Adrenal gland (tissue), 19 donors: ENCODE measurements at places on chromosomes 7 and 10. TPM values are rescaled to one million over a fixed set of nuclear protein-coding genes. Genes with fewer than 3 reads are reported as not detected.

AKR1D1 gene
- total RNA-seq, result not detected

A1CF gene
- total RNA-seq, result not detected

ZNF117 gene
- 45.2 TPM for total RNA-seq

DNA sequence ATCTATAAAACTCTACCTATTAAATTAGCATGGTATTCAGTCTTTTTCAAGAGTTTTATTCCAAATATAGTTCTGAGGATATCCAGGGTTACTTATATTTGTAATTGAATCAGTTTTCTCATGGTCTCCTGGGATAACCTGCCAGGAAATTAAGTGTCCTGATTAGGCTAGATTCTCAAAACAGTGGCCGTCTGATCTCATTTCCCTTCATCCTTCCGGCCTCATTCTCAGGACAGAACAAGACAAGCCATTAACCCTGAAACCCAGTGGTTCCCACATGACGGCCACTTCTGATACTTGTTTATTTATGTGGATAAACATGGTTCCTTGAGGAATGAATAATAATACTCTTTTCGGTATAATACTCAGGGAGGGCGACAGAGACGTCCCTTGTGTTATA is 417.6 kb upstream of the POT1 start:
- H3K27ac ChIP-seq, result no peak overlapping the region
- no peak overlapping the region for H3K4me3 ChIP-seq
- H3K27me3 ChIP-seq, result no peaks in the 10 kb centered on the region
- no peak for DNase-seq

DNA sequence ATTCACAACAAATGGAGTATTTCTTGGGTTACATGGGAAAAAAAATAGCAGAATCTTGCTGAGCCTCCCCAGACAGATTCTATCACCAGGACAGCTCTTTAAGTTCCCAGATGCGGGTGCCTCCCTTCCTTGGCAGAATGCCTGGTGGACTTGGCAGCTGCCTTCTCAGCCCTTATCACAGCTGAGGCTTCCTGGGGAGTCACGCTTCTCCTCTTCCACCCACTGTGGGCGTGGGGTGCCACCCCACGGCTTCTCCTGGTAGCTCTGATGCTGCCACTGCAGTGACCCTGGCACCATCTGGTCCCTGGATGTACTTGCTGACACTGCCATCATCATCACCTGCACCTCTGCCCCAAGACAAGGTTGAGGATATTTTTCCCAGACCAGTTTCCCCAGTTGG is 16.2 kb upstream of the NME8 start:
- DNase-seq, result peak; percentile 75
- no peak overlapping the region for H3K27ac ChIP-seq
- no peaks in the 10 kb centered on the region for H3K36me3 ChIP-seq
- H3K27me3 ChIP-seq, result no peaks in the 10 kb centered on the region
- no peaks in the 10 kb centered on the region for H3K4me1 ChIP-seq

- H3K27ac ChIP-seq, result no peak overlapping the region
- no peak overlapping the region for H3K4me3 ChIP-seq
- DNase-seq, result no peak
- H3K27me3 ChIP-seq, result no peaks in the 10 kb centered on the region
- H3K4me1 ChIP-seq, result no peaks in the 10 kb centered on the region
- H3K36me3 ChIP-seq, result no peaks in the 10 kb centered on the region
Observed at GRCh38 chr10:61733358-61733940, 70.7 kb downstream of the CABCOCO1 start.

- no peaks in the 10 kb centered on the region for H3K27me3 ChIP-seq
- DNase-seq, result no peak
- no peaks in the 10 kb centered on the region for H3K36me3 ChIP-seq
- no peak overlapping the region for H3K4me3 ChIP-seq
Observed at GRCh38 chr10:20407357-20407756, 489.8 kb downstream of the NEBL start.

DNA sequence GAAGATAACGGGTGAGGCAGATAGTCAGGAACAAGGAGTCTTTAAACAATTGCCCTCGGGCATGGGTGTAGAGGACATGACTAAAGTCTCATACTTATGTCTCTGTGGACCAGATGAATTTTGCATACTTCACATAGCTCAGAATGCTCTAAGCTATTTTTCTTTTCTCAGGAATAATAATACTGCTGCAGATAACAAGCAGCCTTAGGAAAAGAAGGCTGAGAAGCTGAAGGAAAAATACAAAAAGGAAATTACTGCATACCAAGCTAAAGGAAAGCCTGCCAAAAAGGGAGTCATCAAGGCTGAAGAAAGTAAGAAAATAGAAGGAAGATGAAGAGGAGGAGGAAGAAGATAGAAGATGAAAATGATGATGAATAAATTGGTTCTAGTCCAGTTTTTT is 13.4 kb upstream of the ERCC6 start:
- H3K4me1 ChIP-seq, result no peaks in the 10 kb centered on the region
- DNase-seq, result no peak
